ENCODE measurements at places on chromosomes 6 and 20.

DNA sequence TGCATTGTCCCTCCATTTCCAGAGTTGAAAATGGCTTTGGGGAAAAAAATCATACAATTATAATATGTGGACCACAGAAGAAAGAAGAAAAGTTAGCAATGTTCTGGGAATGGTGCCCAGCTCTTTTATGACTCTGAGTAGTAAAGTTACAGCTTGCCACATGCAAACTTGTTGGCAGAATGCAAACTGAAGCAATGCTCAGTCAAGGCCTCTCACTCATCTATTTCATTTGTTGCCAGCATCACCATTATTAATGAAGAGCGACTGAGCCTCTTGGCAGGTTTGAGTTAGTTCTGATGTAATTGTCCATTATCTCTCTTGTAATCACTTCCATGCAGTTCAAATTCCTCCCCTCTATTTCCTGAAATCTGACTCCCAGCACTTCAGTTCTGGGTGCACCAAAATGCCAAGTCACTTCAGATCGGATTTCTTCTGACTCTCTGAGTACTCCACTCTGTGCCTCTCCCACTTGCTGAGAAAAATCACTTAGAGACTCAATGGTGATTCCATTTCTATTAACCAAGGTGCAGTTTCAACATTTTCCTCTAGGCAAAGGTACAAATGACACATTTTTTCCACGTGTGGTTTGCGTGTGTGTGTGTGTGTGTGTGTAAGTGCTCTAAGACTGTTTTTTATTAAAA, 154.4 kb upstream of the STMND1 start:
- DNase-seq, result peak; percentile 78

GRCh38 chr6:113449051-113449450, 408.1 kb upstream of the MARCKS start:
- no peak for DNase-seq

DNA sequence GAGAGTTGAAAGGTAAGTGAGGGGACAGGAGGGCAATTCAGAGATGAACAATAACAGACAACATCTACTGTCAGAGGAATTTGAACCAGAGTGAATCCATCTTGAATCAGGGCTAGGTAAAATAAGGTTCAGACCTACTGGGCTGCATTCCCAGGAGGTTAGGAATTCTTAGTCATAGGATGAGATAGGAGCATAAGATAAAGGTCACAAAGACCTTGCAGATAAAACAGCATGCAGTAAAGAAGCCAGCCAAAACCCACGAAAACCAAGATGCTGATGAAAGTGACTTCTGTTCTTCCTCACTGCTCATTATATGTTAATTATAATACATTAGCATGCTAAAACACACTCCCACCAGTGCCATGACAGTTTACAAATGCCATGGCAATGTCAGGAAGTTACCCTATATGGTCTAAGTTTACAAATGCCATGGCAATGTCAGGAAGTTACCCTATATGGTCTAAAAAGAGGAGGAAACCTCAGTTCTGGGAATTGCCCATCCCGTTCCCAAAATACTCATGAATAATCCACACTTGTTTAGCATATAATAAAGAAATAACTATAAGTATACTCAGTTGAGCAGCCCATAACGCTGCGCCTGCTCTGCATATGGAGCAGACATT, 248.5 kb downstream of the HAO1 start:
- no peak for DNase-seq

DNA sequence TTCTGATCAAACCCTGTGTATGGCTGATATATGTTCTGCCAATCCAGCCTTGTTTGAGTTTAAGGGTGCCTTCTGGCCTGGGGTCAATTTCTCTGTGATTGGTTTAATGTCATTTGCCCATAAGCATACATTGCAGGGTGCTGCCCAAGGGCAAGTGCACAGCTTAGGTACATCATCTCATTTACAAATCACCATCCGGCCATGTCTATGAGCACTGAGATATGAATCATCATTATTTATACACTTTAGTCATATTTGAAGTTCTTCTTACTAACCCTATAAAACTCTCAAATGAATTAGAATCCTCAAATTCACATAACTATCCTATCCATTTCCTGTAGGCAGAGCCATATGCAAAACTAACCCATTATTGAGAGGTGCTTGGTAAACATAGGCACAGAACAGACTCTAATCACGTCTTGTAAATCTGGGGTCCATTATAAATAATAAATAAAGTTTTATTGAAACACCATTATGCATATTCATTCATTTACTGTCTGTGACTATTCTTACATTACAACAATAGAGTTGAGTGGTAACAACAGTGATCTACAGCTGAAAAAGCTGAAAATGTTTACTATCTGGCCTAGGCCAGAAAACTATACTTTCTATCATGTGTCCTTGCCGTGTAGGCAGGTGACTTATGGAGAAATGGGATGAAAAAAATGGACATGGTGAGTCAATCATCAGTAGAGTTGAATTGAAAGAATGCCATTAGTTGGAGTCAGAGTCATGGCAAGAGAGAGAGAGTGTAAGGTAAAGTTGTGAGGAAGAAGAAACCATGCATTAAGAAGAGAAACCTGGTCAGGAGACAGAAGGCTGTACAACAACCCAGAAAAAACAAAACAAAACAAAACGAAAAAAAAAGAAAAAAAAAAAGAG, 25.0 kb downstream of the KCNQ5 start:
- DNase-seq, result no peak

- DNase-seq, result no peak
Observed at GRCh38 chr20:59820204-59821041, 113.0 kb downstream of the SYCP2 start.
